ENCODE measurements at places on chromosomes 2 and 18.

GRCh38 chr2:224357098-224357901 is 44.6 kb downstream of the FAM124B start:
- no peak for DNase-seq

- DNase-seq, result no peak
Observed at GRCh38 chr2:1705557-1706076, 38.7 kb downstream of the PXDN start.

DNA sequence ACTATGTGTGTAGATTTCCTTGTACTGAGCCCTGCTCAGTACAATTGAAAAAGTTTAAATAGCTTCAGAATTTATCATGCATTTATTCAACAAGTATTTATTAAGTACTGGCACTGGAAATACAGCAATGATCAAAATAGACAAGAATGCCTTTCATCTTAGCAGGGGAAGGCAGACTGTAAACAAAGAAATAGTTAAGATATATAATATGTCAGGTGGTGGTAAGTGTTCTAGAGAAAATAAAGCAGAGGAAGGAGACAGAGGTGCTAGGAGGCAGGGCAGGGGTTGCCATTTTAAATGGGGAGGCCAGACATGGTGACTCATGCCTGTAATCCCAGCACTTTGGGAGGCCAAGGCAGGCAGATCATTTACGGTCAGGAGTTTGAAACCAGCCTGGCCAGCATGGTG is 13.6 kb upstream of the LIPG start:
- no peak for DNase-seq

GRCh38 chr2:10717628-10718027 is 3.8 kb upstream of the ATP6V1C2 start:
- no peak for DNase-seq

GRCh38 chr2:127225186-127225960 is 5.3 kb upstream of the CYP27C1 start:
- no peak for DNase-seq

- no peak for DNase-seq
Observed at GRCh38 chr2:36348721-36349120, 6.9 kb upstream of the CRIM1 start.

DNA sequence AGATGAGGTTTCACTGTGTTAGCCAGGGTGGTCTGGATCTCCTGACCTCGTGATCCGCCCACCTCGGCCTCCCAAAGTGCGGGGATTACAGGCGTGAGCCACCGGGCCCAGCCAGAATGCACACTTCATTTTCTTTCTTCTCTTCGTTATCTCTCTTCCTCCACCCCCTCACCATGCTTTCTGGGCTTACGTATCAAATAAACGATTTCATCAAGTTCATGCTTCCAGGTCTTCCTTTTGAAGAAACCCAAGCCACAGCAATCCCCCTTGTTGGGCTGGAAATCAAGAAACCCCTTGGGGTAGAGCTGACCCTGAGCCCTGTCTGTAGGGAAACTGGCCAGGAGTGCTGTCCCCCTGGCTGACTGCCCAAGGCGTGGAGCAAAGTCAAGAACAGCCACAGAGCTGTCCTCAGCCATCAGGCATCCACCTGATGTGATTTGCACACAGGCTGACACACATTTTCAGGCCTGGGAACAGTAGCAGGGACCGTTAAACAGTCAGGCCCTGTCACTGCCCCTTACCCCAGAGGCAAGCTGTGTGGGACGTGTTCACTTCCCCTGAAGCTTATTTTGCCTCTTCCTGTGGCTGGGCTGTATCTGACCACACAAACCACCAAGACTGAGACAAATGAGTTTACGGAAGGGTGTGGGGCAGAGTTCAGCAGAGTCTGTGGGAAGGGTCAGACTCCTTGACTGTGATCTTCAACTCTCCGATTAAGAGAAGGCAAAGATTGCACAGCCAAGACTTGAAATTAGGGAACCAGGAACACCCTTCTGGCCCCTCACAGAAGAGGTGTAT is 15.1 kb upstream of the NMUR1 start:
- DNase-seq, result peak; percentile 11
